Breast epithelium (tissue), 4 donors: ENCODE measurements at places on chromosomes 16 and 17. TPM values are rescaled to one million over a fixed set of nuclear protein-coding genes. Genes with fewer than 3 reads are reported as not detected.

GRCh38 chr17:78488867-78489634 is 88.1 kb downstream of the DNAH17 start:
- no peaks in the 10 kb centered on the region for H3K4me1 ChIP-seq
- DNase-seq = no peak
- no peaks in the 10 kb centered on the region for H3K36me3 ChIP-seq
- no peak overlapping the region for H3K27ac ChIP-seq
- no peaks in the 10 kb centered on the region for H3K27me3 ChIP-seq

- DNase-seq = no peak
- H3K4me3 ChIP-seq = peak overlapping the region; percentile 98
- no peaks in the 10 kb centered on the region for H3K36me3 ChIP-seq
Observed at GRCh38 chr16:31201582-31202413, 762 bp downstream of the PYCARD start.

- H3K27me3 ChIP-seq = no peaks in the 10 kb centered on the region
- H3K4me3 ChIP-seq = no peak overlapping the region
- H3K27ac ChIP-seq = no peak overlapping the region
- DNase-seq = no peak
- no peaks in the 10 kb centered on the region for H3K4me1 ChIP-seq
Observed at GRCh38 chr16:49469311-49469670, 95.7 kb downstream of the C16orf78 start.

GRCh38 chr16:83968891-83969649 is 1.0 kb downstream of the NECAB2 start:
- H3K4me3 ChIP-seq = peak overlapping the region; percentile 23
- H3K27me3 ChIP-seq = no peaks in the 10 kb centered on the region
- H3K4me1 ChIP-seq = no peaks in the 10 kb centered on the region
- DNase-seq = no peak
- H3K36me3 ChIP-seq = no peaks in the 10 kb centered on the region
- no peak overlapping the region for H3K27ac ChIP-seq

DNA sequence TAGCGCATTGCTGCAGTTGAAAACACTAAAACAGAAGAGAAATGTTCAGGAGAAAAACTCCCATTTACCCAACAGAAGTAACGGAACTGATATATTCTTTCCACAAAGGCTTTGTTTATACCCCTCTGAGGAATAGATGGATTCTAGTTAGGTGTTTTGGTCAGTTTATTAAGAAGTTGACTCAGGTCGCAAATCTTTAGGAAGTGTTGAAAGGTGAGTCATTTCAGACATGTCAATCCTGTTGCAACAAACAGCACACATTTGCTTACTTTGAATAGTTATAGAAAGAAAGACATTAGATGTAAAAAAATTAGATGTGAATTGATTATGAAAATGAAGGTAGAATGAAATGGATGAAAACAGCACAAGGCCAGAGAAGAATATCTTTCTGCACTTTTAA is 941.0 kb downstream of the KCNJ2 start:
- no peaks in the 10 kb centered on the region for H3K27me3 ChIP-seq
- no peak overlapping the region for H3K27ac ChIP-seq
- no peak overlapping the region for H3K4me3 ChIP-seq
- DNase-seq = no peak
- no peaks in the 10 kb centered on the region for H3K36me3 ChIP-seq

KRT15 gene
- 2,244 TPM for total RNA-seq

SMIM36 gene
- not detected for total RNA-seq
